ENCODE measurements at places on chromosomes 6 and 20. TPM values are rescaled to one million over a fixed set of nuclear protein-coding genes. Genes with fewer than 3 reads are reported as not detected.

DNA sequence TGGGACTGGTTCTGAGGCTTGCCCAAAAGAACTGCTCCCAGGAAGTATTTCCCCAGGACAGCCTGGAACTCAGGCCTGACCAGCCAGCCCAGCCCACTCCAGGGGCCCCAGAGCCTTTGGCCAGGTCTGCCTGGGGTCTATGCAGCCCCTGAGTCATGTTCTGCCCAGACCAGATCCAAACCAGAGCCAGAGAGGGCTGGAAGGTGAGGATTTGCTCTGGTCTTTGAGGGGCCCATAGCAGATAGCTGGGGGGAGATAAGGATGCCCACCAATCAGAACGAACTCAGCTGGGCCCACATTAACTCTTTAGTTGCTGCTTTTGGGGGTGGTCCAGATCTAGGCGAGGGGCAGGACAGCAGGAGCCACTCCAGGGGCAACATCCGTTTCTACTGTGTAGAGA, 16.8 kb downstream of the C6orf132 start:
- DNase-seq: no peak

- DNase-seq: no peak
Measured at GRCh38 chr6:157272866-157273755, 50.2 kb downstream of the TMEM242 start.

DNA sequence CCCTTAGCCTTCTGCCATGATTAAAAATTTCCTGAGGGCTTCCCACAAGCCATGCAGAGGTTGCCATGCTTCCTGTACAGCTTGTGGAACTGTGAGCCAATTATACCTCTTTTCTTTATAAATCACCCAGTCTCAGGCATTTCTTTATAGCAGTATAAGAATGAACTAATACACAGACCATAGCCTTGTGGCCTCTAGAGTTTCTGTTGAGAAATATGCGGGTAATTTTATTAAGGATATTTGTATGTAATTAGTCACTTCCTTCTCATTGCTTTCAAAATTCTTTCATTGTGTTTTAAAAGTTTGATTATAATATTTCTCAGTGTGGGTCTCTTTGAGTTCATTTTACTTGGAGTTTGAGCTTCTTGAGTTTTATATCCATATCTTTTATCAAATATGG, 484.9 kb downstream of the COL12A1 start:
- DNase-seq: no peak

DNA sequence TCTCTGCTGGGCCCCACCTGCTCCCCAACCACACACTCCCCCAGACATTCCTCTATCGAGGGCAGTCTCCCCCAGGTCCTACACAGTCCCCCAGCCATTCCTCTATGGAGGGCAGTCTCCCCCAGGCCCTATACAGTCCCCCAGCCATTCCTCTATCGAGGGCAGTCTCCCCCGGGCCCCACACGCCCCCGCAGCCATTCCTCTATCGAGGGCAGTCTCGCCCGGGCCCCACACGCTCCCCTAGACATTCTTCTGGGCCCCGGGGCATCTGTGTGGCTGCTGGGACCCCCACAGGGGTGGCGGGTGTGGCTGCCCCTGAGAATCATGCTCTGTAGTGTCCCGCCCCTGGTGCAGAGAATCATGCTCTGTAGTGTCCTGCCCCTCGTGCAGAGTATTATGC, 43.6 kb upstream of the BHLHE23 start:
- no peak for DNase-seq

DNA sequence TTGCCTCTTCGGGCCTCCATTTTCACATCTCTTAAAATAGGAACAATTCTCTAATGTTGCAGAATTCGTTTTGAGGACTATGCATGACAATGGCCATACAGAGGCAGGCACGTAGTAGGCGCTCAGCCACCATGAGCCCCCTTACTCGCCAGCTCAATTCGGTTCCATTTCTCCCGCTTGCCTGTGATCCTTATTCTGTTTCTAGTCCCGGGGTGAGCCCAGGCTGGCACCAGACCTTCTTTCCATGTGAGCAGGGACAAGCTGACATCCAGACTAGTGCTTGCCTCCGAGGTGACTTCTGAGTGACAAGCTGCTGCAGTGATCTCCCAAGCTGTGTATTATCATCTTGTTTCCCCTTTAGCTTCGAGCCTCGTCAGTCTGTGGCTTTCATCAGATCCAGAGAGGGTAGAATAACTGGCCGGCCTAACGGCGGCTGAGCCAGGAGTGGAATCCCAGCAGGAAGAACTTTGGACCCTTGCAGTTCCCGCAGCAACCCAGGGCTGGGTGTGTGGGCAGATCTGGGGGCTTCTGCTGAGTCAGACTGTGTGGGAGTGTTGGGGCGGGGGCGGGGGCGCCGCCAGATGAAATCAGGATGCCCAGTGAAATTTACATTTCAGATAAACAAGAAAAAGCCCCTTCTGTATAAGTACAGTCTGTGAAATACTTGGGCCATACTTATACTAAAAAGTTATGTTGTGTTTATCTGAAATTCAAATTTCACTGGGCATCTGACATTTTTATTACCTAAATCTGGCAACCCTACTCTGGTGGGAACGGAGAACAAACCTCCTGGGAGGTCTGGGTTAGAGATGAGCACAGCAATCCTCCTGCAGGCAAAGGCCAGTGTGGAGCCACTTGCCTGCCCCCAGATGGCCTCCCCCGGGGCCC, 10.9 kb downstream of the BANF2 start:
- DNase-seq: no peak

DNA sequence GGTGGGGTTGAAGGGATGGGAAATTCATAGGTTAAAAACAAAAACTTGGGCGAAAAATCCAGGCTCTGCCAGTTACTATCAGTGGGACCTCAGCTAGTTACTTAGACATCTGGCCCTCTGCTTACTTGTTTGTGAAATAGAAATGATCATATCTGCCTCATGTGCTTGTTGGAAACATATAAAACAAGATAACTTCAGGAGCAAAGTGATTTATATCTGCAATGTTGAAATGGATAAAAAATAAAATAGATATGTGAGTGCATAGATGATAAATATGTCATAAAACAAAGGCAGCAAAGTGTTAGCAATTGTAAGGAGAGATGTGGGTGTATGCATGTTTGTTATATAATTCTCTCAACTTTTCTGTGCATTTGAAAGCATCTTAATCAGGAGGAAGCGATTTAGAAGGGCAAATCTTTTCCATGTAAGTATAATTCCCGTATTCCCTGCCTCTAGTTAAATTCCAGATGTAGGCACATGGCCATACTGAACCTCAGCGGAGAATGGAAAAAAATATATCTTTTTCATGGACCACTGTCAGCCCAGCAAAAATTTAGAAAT, 579.0 kb upstream of the FLRT3 start:
- no peak for DNase-seq

DNA sequence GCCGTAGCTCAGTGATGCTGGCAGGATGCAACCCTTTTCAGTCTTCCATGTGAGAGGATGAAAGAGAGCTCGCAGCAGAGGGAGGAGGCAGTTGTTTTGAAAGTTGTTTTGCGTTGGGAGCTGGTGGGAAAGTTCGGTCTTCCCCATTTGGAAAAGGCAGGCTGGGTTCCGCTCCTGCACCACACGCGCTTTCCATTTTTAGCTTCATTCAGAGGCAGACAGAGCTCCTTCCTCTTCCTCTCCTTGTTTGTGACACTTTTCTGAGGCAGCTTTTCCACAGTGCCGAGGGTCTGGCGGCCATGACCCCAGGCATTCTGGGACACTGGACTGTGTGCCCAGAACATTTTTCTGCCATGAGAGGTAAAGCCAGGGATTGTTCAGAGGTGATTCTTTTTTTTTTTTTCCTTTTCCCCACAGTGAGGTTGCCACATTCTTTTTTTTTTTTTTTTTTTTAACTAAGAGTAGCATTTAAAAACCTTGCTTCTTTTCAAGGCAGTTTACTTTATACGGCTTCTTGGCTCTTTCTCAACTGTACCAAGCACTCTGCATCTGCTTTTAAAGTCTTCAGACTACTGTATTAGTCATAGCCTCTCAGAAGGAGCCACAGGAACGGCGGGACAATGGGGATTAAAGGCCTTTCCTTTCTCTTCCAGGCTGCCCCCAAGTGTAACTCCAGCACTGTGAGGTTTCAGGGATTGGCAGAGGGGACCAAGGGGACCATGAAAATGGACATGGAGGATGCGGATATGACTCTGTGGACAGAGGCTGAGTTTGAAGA, 1.6 kb downstream of the PRDM1 start:
- DNase-seq: no peak

DNA sequence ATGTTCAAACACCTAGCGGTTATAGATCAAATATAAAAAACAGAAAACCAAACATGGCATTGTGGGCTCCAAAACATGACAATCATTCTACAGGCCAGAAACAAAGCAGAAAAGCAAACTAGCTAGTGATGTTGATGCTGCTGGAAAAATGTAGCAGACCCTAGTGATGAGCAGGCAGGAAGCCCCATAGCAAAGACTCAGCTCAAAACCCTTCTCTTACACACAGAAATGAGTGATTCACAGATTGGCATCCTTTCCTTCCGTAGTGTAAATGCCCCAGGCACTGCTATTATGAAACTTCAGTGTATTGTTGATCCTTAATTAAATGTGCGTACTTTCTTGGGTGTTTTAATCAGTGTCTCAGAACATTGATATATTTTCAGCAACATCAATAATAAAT, 425.1 kb downstream of the UTRN start:
- DNase-seq: no peak

DNA sequence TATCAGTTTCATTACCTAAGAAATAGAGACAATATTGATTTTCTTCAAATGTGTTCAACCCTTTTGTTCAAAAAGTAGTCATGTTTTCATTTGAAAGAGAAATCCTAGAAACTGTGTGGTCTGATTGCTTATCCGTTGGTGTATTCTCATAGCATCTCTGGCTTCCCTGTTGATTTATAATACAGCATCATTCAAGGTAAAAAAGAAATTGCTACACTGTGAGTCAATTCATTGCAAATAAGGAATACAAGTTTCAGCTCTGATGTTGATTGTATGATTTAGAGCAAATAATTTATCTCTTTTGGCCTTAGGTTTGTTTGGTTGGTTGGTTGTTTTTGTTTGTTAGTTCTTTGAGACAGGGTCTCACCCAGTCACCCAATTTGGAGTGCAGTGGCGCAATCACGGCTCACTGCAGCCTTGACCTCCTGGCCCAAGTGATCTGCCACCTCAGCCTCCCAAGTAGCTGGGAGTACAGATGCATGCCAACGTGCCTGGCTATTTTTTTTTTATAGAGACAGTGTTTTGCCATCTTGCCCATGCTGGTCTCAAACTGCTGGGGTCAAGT, 185.5 kb upstream of the TNFAIP3 start:
- no peak for DNase-seq

DNA sequence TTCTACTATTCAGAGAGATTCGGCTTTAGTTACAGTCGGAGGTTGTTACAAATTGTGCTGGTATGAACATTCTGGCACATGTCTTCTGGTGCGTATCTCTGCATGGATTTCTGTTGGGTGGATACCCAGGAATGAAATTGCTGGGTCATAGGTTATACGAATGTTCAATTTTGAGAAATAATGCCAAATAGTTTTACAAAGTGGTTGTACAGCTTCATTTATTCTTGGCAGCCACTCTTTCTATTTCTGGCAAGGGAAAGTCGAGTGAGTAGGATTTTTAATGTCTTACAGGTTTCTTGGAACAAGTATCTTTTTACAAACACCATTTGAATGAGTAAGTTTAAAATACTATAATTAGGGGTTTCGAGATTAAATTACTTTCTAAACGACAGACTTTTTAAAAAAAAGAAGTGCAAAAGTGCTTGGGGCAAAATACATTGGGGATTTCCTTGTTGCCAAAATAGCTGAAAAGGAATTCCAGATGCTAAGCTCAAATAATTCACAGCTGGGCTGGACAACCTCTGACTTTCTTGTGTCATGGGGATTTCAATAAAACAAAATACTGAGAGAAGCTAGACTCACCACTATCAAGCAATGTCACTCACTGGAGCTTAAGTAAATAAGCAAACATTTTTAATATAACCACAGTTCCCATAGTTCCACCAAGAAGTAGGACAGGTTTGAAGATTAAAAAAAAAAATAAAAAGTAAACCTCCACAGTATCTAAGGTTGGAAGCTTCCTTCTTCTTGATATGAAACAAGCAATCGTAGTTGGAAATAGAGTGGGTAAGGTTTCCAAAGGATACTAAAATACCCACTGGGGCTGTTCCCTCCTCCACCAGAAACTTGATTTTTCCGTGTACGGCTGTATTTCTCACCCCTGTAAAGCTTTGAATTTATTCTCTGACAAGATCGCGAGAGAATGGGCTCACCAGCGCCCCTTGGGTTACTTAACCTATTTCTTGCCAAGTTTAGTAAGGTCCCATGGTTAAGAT, 21.6 kb upstream of the GFOD1 start:
- no peak for DNase-seq

DNA sequence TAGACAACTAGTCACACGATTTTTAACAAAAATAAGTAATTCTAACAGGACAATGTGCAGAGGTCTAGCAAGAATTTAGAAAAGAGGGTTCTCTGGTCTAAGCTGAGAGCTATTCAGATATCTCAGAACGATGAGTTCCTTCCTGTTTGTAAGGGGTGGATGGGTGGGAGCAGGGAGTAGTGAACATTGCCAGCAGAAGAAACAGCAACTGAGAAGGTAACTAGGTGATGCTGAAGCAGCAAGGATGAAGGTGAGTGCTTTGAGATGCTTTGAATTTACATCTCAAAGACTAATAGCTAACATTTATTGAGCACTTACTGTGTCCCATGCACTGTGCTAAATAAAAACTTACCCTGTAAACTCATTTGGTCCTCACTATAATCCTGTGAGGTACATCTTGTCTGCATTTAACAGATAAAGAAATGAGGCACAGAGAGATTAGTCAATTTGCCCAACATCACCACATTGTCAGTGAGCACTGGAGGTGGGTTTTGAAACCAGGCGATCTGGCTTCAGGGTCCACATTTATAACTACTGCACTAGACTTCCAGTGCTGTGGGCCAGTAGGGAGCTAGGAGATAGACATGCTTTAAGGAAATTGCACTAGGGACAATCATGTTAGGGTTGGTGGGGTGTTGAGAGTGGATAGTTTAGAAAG, 15.7 kb downstream of the BRD2 start:
- DNase-seq: no peak

GRCh38 chr6:43074847-43075669, 1.1 kb upstream of the PTK7 start:
- DNase-seq: no peak

GRCh38 chr20:18057994-18058349, 256 bp upstream of the OVOL2 start:
- DNase-seq: no peak

TNF gene
- total RNA-seq: 0.27 TPM

LRRC1 gene
- total RNA-seq: 38.5 TPM

AGER gene
- total RNA-seq: 1.7 TPM

DSTN gene
- total RNA-seq: 616 TPM

FAM184A gene
- total RNA-seq: 3.8 TPM

MYH7B gene
- total RNA-seq: 0.19 TPM

LGSN gene
- not detected for total RNA-seq

KCNK15 gene
- total RNA-seq: 0.13 TPM

SLC35F1 gene
- total RNA-seq: 0.09 TPM
